ENCODE measurements at places on chromosomes 2 and 18. TPM values are rescaled to one million over a fixed set of nuclear protein-coding genes. Genes with fewer than 3 reads are reported as not detected.

DNA sequence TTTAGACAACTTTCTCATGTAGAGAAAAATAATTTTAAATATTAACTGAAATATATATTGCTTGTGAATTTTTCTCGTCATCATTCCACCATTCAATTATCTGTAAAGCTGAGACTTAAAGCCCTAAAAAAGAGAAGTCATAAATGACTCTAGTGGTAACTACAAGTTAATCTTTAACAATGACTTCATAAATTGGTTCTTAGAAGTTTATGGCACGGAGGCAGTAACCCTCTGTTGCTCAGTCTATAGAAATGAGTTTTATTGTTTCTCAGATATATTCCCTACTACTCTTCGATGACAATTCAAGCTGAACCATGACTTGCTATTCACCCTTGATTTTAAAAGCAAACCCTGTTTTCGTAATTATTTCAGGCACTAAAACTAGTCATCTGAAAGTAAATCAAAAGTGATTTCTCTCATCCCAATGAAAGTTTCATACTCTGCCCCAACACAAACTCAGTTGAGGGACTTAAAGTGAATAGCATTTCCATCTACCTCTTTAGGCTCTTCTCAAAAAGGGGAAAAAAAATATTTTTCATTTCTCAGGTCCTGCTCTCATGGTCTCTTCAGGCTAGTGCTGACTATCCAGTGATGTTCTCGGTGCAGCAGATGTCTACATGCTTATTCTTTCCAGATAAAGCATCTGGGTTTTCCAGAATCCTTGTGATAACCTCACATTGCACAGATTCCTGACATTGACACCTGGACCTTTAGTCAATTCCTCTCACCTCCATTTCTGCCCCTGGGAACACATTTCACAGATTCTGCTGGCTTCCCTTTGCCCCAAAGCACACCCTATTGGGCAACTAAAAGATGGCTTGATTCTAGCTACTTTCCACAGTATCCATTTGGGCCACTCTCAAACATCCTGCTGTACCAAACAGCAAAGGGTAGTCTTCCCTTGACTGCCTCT lies 207.8 kb upstream of the LRATD1 start:
- no peak for DNase-seq

The ARHGAP15 gene
- 47.0 TPM for total RNA-seq

The UGT1A10 gene
- total RNA-seq: not detected

The AQP4 gene
- not detected for total RNA-seq

The IL1F10 gene
- total RNA-seq: not detected

GRCh38 chr2:16478434-16479210 lies 187.0 kb downstream of the CYRIA start:
- DNase-seq: no peak

DNA sequence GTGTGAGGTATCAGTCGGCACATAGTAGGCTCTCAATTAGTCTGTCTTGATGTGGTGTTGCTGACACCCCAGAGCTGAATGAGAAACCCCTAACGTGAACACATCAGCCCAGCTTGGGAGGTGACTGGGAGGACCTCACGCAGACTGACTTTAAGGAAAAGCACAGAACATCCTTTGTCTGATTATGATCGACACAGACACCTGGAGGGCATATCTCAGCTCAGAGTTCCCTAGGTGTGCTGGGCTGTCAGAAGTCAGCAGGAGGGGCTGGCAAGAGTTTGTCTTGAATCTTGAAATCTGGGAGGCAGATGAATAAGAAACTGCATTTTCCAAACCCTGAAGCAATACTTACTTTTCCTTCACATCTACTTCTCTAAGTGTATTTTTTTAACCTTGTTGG lies 16.8 kb upstream of the MYCN start:
- DNase-seq: no peak

GRCh38 chr2:67067656-67068055 lies 329.5 kb upstream of the ETAA1 start:
- no peak for DNase-seq

GRCh38 chr2:112669667-112670066 lies 23.9 kb downstream of the SLC20A1 start:
- DNase-seq: no peak

- no peak for DNase-seq
Observed at GRCh38 chr2:238706163-238706562, 141.7 kb upstream of the TWIST2 start.

DNA sequence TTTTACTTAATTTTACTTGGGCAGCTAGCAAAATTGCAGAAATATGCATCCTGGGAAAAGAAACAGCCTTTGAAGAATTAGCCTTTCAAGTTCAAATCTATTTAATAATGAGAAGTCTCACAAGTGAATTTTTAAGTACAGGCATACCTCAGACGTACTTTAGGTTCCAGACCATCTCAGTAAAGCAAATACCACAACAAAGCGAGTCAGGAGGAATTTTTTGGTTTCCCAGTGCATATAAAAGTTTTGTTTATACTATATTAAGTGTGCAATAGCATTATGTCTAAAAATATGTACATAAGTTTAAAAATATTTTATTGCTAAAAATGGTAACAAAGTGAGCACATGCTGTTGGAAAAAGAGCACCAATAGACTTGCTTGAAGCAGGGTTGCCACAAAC lies 50.8 kb upstream of the TWSG1 start:
- DNase-seq: no peak

DNA sequence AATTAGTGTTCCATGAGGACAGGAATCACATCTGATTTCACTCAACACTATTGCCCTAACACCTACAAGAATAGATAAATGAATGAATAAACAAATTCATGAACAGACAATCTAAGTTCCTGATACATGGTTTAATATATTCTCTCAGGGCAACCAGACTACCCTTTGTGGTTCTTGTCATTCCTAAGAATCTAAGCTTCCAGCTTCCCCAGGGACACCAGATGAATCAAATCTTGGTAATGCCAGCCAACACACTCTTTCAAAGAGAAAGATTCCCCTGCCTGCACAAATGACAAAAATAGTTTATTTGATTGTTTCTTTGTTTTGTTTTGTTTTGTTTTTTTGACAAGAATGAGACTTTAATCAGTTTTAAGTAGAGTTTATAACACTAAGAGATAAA lies 237.5 kb upstream of the CHAC2 start:
- DNase-seq: no peak

GRCh38 chr2:73008766-73009135 lies 62.8 kb downstream of the SFXN5 start:
- DNase-seq: no peak

DNA sequence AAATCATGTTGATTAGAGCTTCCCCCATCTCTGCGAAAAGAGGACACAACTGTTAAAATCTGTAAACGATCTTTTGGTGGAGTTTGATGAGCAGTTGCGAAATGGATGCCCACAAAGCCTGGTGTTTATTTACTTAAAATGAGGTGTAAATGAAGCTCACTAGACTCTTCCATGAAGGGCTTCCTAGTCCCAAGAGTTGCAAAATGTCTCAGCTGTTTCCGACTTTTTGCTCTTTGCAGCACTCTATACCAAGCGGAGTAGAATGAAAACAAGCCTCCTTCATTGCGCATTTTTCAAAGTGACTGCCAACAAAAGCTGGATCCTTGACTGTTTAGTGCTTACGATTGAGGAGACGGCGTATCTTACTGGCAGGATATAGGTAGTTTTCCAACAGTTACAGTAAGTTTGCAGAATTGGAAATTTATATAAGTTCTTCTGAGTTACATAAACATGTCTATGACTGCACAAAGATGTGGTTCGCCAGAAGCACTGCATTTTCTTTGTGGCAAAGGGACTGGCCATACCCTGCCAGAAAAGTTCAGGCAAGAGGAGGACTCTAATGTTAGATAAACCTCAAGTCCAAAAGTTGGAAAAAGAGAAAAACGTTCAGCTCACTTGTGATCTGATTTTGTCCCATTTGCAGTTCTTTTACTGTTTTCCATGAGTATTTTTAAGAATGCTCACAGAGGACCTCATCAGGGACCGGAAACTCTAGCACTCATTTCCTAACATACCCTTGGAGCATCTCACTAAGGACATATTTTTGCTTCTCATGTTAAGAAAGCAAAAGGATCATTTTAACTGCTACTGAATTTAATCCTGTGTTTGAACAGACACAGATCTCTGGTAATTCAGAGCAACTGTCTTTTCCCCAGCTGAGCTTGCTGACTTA lies 42.7 kb downstream of the COLEC12 start:
- DNase-seq: no peak

The TSPYL6 gene
- total RNA-seq: not detected

- DNase-seq: no peak
Observed at GRCh38 chr18:26992926-26993325, 127.4 kb upstream of the AQP4 start.

The GPR55 gene
- 18.8 TPM for total RNA-seq

GRCh38 chr2:220123751-220124150 lies 496.3 kb downstream of the SLC4A3 start:
- DNase-seq: no peak

DNA sequence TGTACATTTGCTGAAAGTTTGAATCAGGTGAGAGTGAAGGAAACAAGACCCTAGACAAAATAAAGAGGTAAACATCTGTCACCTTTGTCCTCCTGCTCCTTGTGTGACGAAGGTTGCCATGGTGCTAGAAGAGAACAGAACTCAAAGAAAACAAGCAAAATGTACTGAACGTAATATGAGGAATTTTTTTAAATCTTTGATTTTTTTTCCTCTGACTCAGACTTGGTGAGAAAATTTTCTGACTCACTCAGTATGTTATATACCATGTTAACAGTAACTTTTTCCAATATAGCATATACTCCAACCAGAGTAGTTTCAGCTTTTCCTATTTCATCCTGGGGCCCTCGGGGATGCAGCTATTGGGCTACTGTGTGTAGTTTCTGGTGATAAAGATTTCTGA lies 2114.6 kb upstream of the PIK3C3 start:
- no peak for DNase-seq

GRCh38 chr2:88560619-88561307 lies 66.5 kb downstream of the EIF2AK3 start:
- DNase-seq: no peak

- DNase-seq: no peak
Observed at GRCh38 chr2:24907116-24907515, 12.9 kb downstream of the ADCY3 start.

- no peak for DNase-seq
Observed at GRCh38 chr2:97747716-97748115, 34.3 kb downstream of the ZAP70 start.

The SRD5A2 gene
- total RNA-seq: not detected

DNA sequence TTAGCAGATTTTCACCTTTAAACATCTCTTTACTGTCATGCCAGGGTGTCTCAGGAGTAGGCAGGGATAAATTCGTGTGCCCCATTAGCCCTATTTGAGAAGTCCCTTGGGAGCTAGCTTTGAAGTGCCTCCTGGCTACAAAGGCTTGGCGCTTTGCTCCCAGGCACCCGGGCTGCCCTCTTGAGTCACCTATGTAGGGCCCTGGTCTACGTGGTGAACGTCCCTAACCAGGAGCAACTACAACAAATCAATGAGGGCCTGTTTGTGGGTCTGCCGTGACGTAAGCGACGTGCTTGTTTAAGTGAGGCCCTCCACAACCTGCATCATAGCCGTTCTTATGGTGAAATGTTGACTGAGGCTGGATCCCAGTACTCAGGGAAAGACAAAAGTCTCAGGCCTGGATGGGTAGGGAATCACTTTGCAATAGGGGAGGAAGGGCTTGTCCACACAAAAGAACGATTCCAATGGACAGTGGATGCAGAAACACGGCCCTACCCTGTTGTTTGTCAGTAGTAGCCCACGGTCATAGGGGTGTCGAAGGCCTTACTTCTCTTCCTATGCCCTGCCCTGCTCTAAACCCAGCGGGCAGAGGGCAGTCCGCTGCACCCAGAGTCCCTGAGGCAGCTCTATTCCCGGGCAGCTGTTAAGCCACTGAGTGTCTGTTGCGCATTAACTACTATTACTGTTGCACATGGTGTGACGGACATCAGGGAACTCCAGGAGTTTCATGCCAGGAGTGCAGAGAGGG lies 93.9 kb downstream of the INHBB start:
- DNase-seq: no peak

DNA sequence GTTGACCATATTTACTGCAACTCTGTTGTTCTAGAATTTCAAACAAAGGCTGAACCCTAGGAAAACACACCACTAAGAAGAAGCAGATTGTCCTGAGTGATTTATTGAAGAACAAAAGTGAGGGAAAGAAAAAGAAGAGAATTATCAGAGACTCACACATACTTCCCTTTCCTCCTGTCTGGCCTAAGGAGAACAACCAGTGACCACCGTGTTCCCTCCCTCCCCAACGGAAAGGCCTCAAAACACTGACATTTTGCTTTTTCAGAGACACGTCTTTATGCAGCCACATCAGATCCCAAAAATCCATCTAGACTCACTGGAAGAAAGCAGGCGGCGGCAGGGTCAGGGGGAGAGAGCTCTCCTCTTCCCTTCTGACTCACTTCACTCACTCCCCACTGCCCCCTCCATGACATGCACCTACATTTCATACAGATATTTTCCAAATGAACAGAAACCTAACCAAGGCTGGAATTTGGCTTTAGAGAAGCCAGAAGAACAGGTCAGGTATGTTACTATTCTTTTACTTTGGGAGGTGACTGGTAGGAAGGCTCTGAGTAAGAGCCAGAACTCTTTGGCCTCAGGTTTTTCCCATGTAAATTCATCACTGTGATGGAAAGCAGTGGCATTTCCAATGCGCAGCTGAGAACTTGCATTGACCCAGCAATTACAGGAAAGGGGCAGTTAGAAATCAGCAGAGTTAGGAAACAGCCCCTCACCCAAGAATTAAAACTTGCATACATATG lies 169.9 kb downstream of the BCL11A start:
- DNase-seq: no peak

The CD8B2 gene
- 4.4 TPM for total RNA-seq

The GAD1 gene
- total RNA-seq: 1.0 TPM

GRCh38 chr2:45713136-45713535 lies 61.7 kb downstream of the PRKCE start:
- DNase-seq: no peak

DNA sequence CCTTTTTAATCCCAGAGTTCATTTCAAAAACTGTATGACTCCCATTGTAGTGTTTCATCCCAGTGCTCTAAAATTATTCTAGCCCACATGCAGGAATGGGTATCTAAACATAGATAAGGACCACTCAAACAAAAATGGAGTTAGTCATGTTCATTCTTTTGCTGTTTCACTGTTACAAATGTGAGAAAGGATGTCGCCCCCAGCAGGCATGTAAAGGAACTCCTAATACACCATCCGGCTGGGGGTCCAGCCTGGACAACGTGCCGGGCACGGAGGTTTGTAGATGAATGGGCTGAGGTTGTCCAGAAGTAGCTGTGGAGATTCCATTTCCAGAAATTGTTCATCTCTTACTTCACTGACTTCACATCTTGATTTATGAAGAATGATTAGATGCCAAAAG lies 101.9 kb upstream of the RAB12 start:
- DNase-seq: no peak

The MTCL1 gene
- 0.43 TPM for total RNA-seq

- no peak for DNase-seq
Observed at GRCh38 chr2:61255580-61256437, 93.8 kb downstream of the C2orf74 start.

- DNase-seq: no peak
Observed at GRCh38 chr2:201156640-201157039, 26.3 kb upstream of the CASP10 start.
